NCI-H1436 treated with DMSO at 0.1 percent for 48 hours (cell line): ENCODE measurements at places on chromosomes 1 and 21.

GRCh38 chr1:46401154-46401913, 7.2 kb downstream of the FAAH start:
- DNase-seq = no peak

DNA sequence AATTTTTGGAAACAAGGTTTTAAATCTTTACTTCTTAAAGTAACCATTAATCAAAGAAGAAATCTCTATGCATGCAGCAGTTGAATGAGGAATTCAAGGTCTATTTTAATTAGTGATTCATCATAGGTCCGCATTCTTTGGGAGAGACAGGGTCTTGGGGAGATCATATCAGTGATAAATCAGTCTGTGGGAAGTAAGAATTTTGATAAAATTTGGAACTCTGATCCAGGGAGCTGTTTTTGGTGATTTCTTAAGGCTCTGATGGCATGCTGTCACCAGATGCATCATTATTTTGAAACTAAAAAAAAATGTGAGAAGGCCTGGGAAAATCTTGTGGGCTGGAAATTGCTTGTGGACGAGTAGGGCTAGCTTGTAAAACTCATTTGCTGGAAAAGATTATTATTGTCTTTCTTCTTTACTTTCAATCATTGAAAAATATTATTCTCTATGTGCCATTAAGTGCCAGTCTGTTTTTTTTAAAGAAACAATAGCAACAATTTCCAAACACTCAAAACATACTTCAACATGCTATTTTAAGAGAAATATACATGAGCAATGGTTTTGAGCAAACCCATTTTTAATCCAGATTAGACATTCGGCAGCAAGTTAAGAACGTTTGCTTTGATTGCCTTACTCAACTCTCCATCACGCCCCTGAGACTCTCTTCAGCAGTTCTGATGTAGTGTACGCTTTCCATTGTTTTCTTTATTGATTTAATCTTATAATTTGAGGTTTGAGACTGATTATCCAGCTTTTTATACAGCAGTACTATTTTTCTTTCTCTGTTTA, 62.6 kb downstream of the ZBTB18 start:
- no peak for DNase-seq

DNA sequence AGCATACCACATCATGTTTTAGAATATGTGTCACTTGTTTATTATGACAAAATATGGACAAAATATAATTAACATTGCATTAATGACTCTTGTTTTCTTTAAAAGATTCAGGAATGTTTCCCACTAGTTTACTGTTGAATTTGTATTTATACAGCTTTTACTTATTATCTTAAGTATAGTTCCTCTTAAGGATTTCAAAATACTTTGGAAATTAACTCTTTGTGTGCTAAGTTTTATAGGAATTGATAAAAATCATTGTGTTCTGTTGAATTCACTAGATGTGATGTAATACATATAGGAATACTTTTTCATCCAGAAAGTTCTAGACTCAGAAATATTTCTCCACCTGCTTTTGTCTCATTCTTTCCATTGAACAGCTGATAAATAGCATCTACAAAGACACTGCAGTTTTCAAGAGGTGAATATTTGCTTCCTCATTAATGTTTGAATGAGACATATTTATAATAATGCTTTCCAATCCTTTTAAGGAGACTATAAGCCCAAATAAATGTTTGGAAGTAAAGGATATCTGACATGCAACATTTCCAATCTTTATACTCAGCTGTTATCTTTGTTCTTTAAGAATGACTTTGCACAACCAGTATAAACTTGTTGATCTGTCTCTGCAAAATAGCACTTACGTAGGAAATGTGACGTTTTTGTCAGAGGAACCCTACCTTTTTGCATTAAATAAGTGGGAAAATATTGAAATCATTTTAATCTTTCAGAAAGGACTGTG, 38.4 kb upstream of the SAMSN1 start:
- DNase-seq = no peak

GRCh38 chr1:8315573-8316475, 2.1 kb upstream of the SLC45A1 start:
- no peak for DNase-seq

DNA sequence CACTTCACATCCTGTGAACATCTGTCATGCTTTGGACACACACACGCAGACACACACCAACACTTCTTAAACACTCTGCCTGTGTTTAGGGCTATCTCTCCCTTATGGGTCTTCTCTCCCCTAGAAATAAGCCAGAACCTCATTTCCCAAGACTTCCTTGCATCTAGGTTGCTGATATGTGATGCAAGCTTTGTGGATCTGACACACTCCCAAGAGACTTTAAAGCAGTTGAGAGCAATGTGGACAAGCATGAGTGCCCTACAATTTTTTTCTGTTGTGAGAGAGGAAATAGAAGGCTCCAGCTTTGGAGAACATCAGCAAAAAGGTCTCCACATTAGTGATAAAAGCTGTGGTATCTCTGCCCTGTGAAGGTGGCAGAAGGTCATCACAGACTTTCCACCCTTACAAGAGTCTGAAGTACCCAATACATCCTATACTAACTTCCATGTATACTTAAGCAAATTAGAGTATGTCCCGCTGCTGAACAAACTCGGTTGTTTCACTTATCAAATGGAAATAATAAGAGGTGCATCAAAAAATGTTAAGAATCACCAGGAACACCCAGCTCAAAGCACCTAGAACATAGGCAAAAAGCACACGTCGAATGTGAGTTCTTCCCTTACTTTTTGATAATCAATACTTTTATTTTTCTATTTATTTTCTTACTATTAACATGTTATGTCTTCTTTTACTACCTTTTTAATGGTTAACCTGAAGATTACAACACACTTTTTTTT, 267.6 kb downstream of the SETD4 start:
- DNase-seq = no peak

DNA sequence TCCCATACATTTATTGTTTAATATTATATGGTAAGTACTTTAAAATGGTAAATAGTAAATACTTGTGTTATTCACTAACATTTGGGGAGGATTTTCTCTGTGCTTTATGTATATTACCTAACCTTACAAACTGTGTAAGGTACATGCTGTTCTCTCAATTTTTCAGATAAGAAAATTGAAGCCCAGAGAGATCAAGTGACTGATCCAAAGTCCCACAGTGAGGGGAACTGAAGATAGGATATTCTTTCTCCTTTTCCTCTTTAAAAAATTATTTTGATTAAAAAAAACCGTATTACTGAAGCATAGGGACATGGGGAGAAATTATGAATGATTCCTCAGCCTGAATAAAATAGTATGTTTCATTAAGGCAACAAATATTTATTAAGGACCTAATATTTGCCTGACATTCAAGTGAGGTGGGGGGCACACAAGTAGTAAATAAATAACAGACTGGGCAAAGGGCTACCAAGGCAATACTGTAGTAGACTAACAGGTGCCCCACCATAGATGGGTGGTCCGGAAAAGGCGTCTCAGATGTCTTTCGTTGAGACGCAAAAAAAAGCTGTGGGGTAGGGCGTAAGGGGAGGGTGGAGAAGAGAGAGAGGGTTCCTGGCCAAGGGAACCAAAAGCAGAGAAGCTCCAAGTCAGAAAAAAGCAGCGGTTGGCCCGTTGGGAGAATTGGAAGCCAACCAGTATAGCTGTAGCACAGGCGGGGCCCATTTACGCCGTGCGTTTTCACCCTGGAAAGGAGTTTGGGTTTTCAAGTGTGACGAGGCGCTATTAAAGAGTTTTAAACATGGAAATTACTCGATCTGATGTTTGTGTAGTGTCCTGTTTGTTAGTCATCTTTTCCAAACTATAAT, 944 bp upstream of the AGO3 start:
- no peak for DNase-seq

DNA sequence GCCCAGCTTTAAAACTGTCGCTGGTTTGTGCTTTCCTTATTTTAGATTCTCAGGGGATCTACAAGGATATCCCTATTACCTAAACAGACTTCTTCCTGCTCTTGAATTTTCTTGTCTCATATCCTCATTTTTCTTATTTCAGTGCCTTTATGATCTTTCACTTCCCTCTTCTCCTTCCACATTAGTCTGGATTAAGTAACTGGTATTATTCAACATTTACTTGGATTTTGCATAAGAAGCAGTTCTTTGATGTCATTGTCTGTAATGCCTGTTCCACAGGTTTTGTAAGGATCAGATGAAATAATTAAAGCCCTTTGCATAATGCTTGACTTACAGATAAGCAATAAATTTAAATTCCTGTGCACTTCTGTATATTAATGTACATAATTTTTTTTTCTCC, 26.5 kb downstream of the CXADR start:
- DNase-seq = no peak

GRCh38 chr1:106304106-106304505, 752.4 kb upstream of the PRMT6 start:
- DNase-seq = no peak

DNA sequence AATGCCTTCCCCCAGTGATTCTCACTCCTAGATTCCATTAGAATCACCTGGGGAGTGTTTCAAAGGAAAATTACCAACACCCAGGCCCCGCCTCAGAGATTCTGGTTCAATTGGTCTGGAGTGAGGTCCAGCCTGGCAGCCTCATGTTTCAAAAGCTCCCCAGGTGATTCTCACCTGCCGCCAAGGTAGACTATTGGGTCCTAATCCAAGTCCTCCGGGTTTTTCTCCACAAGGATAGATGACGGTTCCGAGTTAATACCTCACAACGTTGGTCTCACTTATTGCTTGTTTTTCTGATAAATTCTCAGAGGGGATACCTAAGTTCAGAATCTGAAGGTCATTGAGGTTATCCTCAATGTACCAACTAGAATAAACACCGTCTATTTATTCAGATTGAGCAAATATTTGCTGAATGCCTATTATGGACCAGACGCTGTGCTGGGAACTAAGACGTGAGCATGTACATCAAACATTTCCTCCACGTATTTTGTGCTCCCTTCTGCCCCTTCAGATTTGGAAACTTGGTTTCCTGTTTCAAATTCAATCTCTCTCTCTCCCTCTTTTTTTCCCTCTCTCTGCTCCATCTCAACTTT, 97.5 kb downstream of the SEC16B start:
- DNase-seq = no peak

- no peak for DNase-seq
Measured at GRCh38 chr1:82048596-82048995, 247.9 kb downstream of the ADGRL2 start.

DNA sequence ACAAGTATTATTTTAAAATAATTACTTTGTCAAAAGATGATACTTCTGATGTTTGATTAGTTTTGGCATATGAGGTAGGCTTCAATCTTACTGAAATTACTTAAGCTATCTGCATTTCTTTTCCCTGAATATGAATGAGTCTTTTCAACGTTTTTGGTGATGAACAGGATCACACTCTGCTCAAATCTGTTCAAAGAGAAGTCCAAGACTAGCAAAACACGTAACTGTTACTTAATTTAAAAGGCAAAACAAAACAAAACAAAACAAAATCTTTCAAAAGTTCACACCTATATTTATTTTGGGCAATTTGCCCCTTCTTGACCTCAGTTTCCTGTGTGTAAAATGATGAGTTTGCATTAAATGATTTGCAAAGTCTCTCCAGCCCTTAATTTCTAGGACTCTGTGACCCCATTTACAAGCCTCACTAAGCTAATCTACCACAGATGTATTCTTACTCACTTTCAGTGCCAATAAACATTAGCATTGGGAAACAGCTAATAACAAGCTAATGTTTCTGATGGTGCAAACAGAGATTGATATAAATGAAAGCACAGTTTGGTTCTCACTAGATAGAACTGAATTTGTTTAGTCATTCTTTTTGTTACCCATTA, 865.4 kb downstream of the LTN1 start:
- DNase-seq = no peak

- no peak for DNase-seq
Measured at GRCh38 chr1:196449460-196449859, 158.8 kb downstream of the KCNT2 start.

DNA sequence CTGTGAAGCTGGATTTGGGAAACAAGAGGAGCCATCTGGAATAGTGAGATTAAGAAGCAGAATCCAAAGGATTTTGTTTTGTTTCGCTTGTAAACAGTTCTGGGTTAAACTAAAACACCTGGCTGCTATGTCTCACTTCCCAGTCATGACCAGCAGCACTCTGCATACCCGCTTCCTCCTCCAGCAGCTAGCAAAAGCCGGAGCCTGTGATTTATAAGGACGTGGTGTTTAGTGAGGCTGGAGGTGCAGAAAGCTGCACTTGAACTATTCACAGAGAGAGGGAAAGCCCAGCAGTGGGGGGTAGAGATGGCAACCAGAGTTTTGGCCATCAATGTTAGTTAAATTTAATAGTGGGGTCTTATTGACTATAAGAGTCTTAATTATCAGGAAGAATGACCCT, 240.2 kb downstream of the AJAP1 start:
- DNase-seq = no peak

DNA sequence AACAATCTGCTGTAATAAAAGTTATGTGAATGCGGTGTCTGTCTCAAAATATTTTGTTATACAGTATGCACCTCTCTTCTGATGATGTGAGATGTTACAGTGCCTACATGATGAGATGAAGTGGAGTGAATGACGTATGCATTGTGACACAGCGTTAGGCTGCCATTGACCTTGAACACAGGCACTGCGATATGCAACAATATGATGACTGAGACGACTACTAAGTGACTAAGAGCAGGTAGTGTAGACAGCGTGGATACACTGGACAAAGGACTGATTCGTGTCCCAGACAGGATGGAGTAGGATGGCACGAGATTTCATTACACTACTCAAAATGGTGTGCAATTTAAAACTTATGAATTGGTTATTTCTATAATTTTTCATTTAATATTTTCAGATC, 8.4 kb downstream of the SGIP1 start:
- DNase-seq = no peak

DNA sequence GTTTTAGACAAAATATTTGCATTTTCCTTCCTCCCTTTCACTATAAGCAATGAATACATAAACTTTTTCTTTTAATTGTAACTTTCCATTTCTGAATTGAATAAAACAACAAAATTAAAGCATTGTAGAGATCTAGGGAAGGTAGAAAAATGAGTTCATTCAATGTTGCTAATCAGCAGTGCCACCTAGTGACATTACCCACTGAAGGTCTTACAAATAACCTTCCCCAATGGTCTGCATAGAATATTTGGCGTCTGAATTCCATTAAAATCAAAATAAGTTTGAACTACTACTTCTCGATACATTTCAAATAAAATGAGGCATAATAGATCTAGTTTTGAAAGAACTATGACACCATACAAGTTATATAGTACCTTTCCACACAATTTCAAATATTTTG, 19.6 kb downstream of the FH start:
- DNase-seq = no peak

GRCh38 chr1:111422546-111423391, 4.8 kb downstream of the OVGP1 start:
- DNase-seq = no peak

DNA sequence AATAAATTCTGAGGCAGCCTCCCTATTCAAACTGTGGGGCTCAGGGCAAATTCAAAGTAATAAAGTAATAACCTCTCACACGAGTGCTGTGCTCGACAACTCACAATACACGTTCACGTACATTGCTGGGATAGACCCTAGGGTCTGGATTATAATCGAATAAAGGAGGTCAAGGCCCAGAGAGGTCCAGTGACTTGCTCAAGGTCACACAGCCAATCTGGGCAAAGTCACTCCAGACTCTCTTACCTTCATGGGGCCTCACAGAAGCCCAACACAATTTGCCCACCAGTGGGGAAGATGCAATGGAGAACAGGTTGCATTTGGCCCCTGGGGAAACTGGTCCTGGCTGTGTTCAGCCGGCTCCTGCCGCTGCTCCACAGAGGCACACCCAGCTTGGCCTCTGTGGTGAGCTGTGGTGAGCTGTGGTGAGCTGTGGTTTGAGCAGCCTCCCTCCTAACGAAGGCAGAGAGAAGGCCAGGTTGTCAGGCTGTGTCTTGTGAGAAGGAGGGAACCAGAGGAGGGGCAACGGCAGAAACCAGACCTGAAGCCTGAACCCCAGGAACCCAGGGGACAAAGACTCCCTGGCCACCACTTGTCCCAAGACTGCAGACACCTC, 35.1 kb downstream of the NUAK2 start:
- DNase-seq = no peak

- DNase-seq = no peak
Measured at GRCh38 chr21:39340687-39341086, 8.2 kb downstream of the HMGN1 start.
